ENCODE measurements at places on chromosomes 1 and 21.
A peak's percentile ranks its signal among the peaks of the same experiment; 100 is the strongest.

DNA sequence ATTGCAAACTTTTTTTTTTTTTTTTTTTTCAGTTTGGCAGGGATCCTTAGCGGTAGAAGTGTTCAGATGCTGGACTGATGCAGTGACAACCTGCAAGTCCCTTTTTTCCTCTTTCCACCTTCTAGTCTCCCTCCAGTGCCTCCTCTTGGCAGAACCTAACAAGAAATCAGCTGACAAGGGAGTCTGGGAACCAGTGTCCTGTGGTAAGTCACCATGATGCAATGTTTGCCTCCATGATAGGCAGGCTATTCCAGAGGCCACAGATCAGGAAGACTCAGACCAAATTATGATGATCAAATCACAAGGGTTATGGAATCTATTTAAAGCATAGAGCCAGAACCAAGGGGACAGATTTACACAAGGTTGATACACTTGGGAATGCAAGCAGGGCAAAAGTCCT lies 3.0 kb upstream of the CD34 start:
- no peak for DNase-seq

DNA sequence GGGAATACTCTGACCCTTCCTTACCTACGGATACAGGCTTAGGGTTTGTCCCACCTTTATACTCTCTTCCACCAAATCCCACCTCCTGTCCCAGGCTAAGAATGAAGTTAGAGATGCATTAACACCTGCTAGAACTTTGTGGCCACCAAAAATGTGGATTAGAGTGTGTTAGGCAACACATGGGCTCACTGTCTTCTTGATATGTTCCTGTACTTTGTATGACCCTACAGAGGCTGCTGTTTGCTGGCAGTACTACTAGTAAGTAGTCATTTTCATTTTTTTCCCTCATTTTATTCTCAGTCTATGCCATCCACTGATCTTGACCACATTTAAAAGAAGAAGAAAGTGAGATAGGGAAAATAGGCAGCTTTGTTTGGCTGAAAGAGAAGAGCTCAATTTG lies 21.0 kb upstream of the TMEM39B start:
- DNase-seq: no peak

- no peak for DNase-seq
Measured at GRCh38 chr1:41851589-41851988, 67.1 kb downstream of the HIVEP3 start.

GRCh38 chr1:192311281-192311680 lies 5.5 kb upstream of the RGS21 start:
- no peak for DNase-seq

DNA sequence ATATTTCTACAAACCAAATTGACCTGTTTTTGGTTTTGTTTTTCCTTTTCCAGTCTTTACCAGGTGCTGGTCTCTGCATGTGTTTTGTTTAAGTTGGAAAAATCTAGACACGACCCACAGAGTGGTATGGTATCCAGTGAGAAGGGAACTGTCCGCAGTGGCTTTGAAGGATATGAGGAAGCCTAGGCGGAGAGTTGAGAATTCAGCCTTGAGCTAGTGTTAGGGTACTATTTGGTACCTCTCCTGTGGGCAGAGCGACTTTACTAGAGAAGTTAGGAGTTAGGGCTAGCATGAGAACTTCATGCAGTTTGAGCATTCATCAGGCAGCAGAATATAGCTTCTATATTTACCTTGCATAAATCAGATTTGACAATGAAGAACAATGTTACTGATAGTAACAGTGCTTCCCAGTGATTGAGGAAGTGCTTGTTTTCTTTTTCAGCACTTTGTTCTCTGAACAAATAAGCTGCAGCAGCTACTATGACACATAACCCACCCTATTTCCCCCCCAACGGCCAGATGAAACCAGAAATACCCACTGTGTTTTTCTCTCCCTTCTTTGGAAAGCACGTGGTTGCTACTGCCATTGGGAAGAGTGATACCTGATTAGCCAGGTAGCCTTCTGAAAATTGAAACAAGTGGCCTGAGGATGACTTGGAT lies 19.0 kb downstream of the MRPS6 start:
- no peak for DNase-seq

DNA sequence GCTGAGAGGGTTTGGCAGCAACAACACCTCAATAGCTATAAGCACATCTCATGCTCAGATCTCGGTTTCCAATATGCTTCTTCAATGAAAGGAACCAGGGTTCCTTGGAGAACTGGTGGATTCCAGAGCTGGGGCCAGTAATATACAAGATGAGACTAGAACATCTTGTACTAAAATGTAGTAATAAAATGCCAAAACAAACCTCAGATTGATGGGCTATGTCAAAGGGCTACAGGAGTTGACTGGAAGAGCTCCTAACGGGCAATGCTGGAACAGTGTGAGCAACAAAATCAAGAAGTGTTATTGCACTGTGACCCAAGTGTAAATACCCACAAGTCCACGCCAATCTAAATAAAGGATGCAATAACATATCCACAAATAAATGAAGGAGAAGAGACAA lies 26.1 kb upstream of the SLC19A1 start:
- no peak for DNase-seq

DNA sequence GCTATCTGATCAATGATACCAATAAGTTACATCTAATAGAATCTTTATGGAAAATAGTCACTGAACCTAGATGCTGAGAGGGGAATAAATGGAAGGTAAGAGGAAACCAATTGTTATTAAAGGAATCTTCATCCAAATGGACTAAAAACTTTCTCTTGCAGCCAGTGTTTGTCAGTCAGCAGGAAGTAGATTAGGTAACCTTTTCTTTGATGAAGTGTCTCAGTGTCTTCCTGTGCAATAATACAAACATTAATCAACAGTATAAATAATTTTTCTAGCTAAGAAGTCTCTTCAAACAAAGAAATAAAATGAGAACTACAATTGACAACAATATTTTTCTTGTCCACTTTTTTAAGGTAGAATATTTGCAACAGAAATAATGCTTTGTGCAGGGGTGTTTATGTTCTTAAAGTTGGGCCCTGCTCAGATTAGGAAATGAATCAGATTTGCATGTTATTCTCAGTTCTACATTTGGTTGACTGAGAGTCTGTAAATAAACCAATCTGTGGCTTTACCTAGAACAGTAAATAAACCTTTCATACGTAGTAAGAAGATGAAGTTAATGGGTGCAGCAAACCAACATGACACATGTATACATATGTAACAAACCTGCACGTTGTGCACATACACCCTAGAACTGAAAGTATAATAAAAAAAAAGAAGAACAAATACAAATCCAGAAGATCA lies 391.4 kb downstream of the MRPL39 start:
- DNase-seq: no peak

DNA sequence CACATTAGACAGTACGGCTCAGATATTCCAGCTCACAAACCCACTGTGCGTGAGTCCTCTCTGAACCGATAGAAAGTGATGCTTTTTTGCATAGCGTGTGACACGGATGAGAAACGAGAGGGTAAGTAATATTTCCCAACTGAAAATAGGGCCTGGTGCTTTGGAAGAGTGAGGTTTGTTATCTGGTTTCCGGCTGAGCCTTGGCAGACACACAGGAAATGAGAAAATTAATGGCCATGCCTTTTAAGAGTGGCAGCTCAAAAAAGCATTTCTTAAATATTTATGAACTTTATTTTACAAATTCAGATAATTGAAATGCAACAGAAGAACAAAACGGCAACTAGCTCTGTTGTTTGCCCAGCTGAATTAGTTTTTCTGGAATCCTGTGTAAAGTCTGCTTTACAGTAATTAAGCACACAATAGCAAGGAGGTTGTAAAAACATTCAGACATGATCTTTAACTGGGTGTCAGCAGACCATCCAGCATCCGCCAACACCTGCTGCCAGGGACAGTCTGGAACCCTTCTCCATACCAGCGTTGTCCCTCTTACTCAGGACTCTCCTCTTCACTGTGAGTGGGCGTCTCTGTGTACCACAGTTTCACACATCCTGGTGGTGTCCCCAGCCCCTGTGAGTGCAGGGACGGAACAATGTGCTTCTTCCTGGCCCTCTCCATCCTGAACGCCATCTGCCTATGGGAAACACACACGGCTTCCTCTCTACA lies 155.4 kb downstream of the PGBD5 start:
- DNase-seq: no peak

- no peak for DNase-seq
Measured at GRCh38 chr21:23131177-23131576, 2133.0 kb downstream of the NCAM2 start.

DNA sequence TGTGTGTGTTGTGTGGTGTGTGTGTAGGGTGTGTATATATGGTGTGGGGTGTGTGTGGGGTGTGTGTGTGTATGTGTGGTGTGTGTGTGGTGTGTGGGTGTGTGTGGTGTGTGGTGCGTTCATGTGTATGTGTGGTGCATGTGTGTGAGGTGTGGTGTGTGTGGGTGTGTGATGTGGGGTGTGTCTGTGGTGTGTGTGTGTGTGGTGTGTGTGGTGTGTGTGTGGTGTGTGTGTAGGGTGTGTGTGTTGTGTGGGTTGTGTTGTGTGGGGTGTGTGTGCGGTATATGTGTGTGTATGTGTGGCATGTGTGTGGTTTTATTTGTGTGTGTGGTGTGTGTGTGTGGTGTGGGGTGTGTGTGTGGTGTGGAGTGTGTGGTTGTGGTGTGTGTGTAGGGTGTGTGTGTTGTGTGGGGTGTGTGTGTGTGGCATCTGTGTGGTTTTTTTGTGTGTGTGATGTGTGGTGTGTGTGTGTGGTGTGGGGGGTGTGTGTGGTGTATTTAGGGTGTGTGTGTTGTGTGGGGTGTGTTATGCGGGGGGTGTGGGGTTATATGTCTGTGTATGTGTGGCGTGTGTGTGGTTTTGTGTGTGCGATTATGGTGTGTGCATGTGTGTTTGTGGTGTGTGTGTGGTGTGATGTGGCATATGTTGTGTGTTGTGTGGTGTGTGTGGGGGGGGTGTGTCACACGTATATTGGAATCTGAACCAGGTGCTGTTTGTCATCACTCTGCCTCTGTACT lies 17.1 kb upstream of the ZBTB21 start:
- DNase-seq: no peak

- DNase-seq: no peak
Measured at GRCh38 chr1:83065952-83066727, 932.8 kb downstream of the TTLL7 start.

DNA sequence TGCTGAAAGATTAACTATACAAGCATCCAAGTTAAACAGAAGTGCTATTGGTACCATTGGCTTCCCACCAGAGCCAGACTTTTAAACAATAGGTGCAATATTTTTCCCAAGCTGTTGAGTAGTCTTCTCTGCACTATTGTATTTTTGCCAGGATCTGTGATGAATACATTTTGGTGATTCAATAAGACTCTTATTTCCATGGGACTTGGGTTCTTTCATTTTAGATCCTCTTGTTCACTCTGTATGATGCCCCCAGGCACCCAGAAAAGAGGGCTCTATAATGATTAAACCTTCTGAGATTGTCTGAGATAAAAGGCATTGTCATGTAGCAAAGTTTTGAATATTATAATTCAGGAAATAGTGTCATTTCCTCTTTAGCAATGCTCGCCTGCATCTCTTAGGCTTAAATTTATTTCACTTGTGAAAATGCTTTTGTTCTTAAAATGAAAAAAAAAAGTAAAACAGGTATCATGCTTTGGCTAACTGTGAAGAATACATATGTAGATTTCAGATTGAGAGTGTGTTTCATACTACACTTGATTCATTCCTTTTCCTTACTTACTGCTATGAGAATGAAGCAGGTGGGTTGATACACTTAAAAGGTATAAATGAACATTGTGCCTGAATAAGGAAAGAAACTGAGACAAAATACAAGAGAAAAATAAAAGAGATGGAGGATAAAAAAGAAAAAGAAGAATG lies 275.0 kb downstream of the HMCN1 start:
- no peak for DNase-seq

DNA sequence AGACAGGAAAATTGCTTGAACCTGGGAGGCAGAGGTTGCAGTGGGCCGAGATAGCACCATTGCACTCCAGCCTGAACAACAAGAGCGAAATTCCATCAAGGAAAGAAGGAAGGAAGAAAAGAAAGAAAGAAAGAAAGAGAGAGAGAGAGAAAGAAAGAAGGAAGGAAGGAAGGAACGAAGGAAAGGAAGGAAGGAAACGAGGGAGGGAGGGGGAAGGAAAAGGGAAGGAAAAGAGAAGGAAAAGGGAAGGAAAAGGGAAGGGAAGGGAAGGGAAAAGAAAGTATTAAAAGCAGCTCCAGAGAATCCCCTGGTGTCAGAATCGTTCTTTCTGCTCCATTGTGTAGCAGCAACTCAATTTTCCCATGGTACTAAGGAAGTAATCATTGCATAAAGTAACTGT lies 19.2 kb upstream of the ZSWIM5 start:
- no peak for DNase-seq

DNA sequence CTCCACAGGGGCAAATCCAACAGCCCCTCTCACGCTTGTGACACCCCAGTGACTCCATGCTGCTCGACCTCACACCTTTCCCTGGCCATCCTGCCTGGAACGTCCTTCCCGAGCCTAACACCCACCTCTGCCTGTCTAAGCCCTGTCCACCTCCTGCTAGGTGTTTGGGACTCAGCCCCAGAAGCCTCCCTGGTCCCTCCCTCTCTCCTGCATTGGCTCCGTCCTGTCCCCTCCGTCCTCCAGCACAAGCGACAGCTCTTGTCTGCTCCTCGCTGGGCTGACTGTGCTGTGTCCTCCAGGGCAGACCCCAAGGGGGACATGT lies 102.0 kb upstream of the IFFO2 start:
- no peak for DNase-seq

- no peak for DNase-seq
Measured at GRCh38 chr1:222098404-222098803, 356.5 kb upstream of the DUSP10 start.

DNA sequence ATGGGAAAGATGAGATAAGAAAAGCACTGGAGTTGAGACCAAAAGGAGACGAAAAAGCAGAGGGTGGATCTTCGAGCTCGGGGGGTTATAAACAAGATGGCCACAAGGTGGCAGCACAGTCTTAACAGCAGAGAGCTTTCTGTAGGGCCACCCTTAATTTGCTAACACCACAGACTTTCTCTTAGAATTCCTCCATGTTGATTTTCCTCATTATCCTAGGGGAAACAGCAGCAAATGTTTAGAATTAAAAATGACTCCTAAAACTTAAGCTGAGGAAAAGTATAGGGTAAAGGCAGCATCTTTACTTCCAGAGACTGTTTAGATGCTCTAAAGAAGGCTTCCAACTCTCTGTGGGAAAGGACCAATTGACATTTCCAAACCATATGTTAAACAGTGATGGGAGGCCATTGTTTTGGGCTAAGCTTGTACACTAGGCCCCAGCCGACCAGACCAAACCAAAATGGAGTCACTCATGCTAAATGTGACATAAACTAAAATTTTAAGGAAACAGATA lies 2.5 kb upstream of the APOBEC4 start:
- peak; percentile 64 for DNase-seq
